ENCODE measurements at places on chromosomes 1 and 21. TPM values are rescaled to one million over a fixed set of nuclear protein-coding genes. Genes with fewer than 3 reads are reported as not detected.
A peak's percentile ranks its signal among the peaks of the same experiment; 100 is the strongest.

PTPN7 gene
- polyA plus RNA-seq: 1.0 TPM

CMPK1 gene
- 90.9 TPM for polyA plus RNA-seq

LCE1B gene
- polyA plus RNA-seq: not detected

LPAR3 gene
- 1.7 TPM for polyA plus RNA-seq

SLC30A7 gene
- 18.0 TPM for polyA plus RNA-seq

KPRP gene
- polyA plus RNA-seq: not detected

CRB1 gene
- 0.17 TPM for polyA plus RNA-seq

SMPDL3B gene
- polyA plus RNA-seq: 12.9 TPM

MIS18A gene
- polyA plus RNA-seq: 19.9 TPM

GSTM1 gene
- polyA plus RNA-seq: 2.2 TPM

C1QA gene
- polyA plus RNA-seq: 20.8 TPM

GRCh38 chr1:12336413-12336812 is 106.6 kb downstream of the VPS13D start:
- DNase-seq: no peak

DNA sequence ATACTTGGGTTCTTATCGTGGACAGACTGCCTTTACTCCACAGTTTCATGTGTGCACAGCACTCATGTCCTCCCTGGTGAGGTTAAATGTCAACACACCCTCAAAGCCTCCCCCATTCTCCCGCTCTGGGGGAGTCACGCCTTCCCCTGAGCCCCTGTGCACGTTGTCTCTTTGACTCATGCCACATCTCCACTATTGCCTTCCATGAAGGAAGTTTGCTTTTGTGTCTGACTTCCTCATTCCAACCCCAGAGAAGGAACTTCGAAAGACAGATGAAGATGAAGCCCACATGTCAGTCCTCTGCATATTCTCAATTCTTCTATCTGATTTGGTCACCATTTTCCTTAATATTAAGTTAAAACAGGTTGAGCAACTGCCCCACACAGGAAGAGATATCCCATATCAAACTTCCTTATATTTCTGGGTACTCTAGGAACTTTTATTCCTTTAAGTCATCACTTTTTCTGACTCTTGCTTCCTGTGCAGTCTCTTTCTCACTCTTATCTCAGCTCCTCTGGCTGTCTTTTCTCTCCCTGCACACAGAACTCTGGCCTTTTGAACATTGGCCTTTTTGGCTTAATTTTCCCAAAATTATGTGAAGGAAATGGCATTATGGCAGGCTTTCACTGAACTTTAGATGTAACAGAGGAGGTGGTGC is 41.5 kb downstream of the C4BPA start:
- DNase-seq: no peak

DNA sequence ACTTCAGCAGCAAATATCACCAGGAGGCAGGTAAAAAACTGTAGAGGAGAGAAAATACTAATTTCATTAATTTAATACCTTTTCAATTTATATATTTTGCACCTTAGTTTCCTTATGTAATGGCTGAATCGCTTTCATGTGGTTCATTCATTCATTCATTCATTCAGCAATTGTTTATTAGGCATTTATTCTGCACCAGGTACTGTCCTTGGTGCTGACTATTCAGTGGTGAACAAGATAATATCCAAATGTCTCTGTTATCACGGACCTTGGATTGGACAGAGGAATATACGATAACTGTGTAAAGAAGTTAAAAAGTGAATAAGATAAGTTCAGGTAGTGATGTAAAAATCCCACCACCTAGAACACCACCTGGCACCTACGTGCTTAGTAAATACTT is 28.8 kb downstream of the TSPAN2 start:
- no peak for DNase-seq

- no peak for DNase-seq
These were observed 24.8 kb downstream of the HSD11B1 start for GRCh38 chr1:209729436-209729835.

- DNase-seq: no peak
These were observed 454.0 kb upstream of the C1orf87 start for GRCh38 chr1:60527567-60527966.

GRCh38 chr21:45178070-45178608 is 103.8 kb downstream of the ADARB1 start:
- no peak for DNase-seq

DNA sequence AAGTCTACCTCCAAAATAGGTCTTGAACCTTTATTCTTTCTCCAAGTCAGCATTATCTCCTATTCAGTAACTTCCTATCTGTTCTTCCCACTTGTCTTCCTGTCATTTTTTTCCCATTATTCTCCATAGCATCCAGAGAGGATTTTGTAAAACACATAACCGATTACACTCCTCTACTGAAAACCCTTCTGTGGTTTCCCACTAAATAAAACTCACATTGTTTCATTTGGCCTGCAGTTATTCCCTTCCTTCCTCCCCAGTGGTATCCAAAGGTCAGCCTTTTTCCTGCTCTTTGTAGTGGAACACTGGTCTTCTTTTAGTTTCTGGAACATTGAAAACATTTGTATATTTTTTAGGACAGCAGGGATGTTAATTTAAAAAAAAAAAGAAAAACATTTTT is 266.0 kb downstream of the GPR52 start:
- no peak for DNase-seq

DNA sequence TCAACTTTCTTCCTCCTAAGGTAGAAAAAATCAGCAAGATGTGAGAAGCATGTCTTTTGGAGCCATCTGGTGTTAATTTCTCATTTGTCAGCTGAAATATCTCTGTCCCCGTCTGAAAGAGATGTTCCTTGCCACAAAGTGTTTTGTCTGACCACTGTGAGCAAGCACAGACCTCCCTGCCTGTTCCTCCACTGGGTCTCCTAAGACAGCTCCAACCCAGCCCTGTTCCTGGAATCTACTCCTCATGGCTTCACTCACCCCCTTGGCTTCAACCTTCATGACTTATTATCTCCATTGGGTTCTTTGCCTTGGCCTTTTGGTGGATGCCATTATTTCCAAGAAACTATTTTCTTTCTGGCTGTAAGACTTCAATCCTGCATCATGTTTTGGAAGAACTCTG is 65.7 kb upstream of the CACHD1 start:
- no peak for DNase-seq

- DNase-seq: no peak
These were observed 2.9 kb downstream of the IL24 start for GRCh38 chr1:206900149-206900548.

GRCh38 chr1:224183591-224184312 is 712 bp downstream of the DEGS1 start:
- DNase-seq: peak; percentile 93

DNA sequence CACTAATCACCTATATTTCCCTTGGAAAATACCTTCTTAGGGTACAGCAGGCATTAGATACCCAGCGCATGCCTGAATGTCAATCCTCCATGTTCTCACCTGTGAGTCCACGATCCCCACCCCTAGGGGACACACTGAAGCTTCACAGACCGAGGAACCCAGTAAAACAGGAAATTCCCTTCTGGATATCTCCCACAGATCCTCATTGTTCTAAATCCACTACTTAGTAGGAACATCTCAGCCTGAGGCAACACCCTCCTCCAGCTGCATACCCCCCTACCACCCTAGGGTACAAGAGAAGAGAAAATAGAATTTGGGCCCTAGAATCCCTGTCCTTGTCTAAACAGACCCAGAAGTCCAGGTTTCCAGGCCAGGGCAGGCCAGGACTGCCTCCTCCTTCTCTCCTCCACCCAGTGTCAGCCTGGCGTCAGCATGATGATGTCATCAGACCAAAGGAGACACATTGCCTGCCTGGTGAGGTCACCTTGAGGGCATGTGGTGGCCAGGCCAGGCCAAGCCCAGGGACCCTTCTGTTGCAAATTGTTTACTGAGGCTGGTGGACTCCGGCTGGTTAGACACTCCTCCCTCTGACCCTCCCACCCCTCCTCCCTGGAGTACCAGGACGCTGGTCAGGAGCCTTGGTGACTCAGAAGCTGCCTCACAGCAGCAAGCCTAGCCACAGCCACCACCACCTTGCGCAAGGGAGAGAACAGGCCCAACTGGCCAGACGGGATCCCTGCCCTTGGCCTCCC is 6.2 kb downstream of the NECTIN4 start:
- no peak for DNase-seq

DNA sequence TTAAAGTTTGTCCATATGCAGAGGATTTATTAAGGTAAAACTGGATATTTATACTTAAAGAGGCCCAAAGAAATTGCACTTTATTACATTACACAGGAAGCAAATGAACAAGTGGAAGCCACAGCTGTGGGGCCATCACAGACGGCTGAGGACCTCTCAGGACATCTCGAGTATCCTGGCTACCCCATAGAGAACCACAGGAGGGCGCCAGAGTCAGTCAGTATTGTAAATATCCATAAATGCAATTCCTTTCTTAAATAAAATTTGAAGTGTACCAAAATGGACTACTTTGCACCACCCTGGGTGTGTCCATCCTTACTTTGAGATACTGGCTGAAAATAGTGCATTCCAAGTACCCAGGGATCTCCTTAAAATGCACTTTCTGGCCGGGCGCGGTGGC is 257.2 kb downstream of the MRPL39 start:
- DNase-seq: no peak

GRCh38 chr1:244989813-244990212 is 125.5 kb upstream of the HNRNPU start:
- DNase-seq: no peak

DNA sequence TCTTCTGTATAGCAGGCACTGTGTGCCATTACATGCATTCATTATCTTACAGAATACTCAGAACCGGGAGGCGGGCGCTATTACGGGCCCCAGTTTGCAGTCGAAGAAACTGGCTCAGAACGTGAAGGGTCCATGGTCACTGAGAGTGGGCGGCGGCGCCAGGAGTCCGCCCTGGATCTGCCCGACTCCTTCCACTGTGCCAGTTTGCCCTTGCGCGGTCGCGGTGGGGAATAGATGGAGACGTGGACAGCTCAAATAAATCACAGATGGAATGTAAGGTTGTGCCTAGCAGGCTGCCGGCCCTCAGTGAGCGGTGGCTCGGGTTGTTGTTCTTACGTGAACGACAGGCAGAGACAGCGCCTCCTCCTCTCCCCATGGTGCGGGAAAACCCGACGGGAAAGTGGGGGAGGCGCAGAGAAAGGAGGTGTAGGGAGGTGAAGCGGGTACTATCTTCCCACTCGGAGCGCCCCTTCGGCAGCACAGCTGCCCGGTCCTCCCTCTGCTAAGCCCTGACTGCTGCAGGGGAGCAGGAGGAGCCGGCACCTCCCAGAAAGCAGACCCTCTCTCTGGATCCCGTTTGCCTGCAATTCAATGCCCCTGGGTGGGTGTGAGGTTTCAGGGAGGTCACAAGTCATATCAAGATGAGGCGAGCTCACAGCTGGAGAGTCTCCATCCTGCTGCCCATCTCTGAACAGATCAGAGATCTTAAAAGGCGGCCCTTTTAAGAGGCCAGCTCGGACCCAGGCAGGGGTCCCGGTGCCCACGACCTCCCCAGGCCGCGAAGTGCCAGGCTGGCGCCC is 1.1 kb downstream of the COL9A2 start:
- DNase-seq: peak; percentile 79
